ELR (cell line): ENCODE measurements at places on chromosomes 12 and 14.
A peak's percentile ranks its signal among the peaks of the same experiment; 100 is the strongest.

DNA sequence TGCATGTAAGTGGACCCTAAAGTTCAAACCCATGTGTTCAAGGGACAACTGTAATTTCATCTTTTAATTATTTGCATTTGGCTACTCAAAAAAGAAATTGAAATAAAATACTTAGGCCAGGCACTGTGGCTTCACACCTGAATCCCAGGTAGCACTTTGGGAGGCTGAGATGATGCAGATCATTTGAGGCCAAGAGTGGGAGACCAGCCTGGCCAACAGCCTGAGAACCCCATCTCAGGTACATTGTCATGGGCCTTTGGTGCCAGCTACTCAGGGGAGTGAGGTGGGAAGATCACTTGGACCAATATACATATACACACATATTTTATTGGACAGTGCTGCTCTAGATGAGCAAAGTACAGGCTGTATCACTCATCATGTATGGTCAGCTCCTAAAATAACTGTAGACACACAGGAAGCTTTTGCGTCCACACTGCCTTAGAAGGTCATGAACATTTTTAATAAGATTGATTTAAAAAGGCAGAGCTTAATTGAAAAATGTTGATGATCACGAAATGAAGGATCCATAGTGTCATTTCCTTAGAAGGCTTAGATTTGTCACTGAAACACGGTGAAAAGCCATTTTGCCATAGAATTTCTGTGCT lies 2.5 kb upstream of the ZCCHC8 start:
- DNase-seq, result no peak

GRCh38 chr14:65461730-65462129 lies 49.2 kb downstream of the FUT8 start:
- no peak for DNase-seq

DNA sequence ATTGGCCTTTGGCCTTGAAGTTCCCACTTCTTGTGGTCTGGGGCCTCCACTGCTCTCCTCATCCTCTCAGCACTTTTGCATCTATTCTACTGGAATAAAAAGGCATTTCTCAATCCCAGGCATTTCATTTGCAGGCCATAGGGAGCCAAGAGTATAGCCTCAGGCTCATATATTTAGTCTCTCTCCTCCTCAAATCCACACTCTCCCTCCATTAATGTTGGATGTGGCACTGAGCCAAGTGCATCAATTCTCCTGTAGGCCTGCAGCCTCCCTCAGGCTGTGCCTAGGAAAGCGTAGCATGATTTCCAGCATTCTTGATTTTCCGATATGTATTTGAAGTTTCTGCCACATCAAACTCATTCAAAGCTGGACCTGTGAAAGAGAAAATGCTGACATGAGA lies 211.5 kb upstream of the CPNE8 start:
- DNase-seq, result no peak

GRCh38 chr14:96149131-96149530 lies 55.5 kb upstream of the BDKRB2 start:
- DNase-seq, result no peak

DNA sequence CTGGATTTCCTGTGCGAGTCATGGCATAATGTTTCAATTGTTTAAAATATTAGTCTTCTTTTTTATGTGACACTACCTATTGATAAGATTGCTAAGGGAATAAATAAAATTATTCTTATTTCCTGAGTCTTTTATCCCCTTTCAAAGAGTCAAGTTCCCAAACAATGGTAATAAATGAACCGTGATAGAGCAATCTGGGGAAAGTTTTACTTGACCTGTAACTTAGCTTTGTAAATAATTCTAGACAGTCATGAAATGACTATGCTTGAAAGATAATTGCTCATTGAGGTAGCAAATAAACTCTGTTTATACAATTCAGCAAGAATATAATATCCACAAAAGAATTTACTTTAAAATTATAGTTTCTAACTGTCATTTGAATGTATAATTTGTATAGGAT lies 82.1 kb downstream of the TSPAN8 start:
- DNase-seq, result no peak

DNA sequence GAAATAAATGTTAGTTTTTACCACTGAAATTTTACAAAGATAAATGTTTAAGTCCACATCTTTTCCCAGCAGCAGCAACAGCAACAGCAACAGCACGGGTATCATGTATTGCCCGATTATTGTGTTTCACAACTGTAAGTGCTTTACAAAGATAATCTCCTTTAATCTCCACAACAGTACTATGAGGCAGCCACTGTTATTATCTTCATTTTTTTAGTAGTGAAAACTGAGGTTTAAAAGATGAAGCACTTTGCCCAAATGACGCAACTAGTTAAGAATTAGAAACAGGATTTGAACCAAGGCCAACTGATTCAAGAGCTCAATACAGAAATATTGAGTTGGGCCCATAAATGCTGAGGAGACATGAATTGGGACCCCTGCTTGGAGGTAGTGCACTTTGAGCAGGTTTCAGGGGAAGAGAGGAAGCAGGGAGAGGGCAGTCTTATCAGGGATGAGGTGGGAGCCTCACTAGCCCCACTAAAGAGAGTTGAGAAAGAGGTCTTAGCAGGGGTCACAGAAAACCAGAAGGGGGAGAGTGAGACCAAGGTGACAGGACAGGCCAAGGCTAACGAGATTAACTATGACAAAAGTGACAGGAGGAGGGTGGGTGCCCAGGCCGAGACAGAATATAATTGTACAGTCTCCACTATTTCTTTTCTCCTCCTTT lies 15.3 kb downstream of the KRT2 start:
- DNase-seq, result no peak

DNA sequence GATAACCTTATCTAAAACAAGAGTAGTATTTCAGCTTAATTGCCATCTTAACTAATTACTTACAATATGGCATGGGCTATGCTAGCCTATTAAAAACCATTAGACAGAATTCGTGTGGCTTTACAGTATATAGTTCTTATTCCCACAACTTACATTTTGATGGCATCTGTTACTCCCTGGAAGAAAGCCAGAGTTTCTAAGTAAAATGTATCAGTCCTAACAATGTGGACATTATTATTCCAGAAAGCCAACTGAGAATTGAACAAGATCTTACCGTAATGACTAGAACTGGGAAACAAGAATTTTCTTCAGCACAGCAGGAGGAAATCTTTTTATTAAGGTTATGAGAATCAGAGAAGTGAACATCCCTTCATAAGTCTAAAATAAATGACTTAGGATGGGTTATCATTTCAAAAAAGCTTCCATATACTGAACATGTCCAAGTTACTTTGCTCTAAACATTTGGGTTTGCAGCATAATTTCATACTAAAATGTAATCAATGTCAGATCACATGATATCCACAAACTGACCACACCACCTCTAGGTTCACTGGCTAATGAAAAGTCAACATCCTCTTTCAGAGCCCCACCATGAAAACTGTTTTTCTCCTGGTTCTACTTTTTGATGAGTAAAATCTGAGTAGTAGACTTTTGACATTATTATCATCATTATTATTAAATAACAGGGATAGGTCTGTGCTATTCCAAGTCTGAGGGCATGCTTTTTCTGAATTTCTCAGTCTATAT lies 179.7 kb downstream of the SSPN start:
- no peak for DNase-seq

DNA sequence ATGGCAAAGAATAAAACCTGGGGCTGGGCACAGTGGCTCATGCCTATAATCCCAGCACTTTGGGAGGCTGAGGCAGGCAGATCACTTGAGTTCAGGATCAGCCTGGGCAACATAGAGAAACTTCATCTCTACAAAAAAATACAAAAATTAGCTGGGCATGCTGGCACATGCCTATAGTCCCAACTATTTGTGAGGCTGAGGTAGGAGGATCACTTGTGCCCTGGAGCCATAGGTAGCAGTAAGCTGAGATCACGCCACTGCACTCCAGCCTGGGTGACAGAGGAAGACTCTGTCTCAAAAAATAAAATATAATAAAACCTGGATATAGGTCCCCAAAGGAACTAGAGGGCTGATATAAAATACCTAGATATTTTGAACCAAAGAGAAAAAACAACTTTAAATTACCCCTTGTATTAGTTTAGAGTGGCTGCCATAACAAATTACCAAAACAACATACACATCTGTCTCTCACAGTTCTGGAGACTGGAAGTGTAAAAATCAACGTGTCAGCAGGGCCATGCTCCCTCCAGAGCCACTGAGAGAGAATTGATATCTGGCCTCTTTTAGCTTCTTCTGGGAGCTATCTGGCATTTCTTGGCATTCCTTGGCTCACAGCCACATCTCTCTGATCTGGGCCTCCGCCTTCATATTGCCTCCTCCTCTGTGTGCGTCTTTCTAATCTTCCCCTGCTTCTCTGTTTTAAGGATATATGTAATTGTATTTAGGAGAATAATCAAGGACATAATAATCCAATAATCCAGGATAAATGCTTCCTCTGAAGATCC lies 47.9 kb upstream of the ATF7IP start:
- DNase-seq, result no peak

DNA sequence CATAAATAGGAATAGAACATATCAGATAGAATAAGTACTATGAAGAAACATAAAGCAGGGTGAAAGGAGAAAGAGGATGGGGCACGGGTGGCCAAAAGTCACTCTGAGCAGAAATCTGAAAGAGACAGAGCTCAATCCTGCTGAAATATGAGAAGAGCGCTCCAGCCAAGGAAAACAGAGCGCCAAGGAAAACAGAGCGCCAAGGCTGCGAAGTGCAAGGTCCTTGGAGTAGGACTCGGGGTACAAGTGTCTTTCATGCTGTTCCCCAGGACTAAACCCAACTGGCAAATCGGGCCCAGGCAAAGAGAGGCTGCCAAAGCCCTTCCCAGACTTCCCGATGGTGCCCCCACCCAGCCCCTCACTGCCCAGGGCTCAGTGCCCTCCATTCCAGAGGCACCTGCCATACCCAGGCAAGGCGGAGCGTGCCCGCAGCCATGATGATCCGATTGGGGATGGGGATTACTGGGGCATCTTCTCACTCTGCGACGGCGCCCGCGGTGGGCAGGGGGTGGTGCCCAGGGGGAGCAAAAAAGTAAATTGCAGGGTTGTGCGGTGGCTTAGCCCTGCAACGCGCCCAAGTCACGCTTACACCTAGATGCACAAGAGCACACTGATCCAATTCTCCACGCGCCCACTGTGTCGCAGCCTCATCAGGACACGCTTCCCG lies 1.7 kb downstream of the LTBP2 start:
- DNase-seq, result no peak

DNA sequence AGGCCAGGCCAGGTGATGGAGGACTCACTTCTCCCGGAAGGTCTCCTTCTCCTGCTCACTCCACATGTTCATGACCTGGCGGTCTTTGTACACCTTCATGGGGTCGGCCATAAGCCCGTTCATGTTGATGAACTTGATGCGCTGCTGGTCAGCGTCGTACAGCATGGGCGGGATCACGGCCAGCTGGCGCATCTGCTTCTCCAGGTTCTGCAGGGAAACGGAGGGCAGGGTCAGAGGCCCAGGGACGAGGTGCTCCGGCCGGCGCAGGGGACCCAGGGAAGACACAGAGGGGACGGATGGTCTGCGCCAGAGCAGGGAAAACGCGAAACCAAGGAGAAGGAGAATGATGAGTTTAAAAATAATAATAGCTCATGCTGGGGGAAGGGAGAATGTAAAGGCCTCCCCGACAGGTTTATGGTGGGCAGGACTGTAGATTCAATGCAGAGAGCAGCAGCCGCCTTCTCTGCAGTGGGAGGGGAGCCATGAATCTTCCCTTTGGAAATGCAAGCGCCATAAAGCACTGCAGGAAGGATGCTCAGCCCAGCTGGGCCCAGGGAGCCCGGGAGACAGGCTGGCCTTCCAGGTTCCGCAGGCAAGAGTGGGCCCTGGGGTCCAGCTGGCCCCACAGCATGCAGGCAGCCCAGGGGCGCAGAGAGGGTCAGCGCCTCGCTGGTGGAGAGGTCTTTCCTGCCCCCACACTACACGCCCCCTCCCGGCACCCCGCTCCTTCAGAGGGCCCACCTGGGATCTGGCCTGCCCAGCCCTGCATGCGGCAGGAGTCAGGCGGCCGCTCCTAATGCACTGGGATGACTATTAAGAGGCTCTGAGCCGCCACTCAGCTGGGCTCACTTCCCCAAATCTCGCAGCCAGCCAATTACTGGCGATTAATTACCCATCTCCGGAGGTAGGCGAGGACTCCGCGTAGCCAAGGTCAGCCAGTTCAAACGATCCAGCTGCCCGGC lies 132.0 kb downstream of the RFLNA start:
- DNase-seq, result no peak

DNA sequence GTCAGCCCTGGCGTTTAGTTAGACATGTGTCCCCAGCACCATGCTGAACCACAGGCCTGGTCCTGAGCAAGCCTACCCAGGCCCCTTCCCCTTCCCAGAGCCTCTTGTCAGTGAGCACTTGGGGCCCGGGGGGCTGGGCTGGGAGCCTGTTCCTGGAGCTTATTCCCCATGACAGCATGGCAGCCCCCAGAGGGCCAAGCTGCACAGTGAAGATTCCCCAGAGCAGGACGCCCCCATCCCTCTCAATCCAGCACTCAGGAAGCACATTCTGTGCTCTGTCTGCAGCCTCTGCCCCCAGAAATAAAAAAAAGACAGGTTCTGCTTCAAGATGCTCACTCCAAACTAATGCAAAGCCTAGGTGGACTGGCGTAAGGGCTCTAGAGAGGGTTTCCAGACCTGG lies 117.3 kb downstream of the LGMN start:
- no peak for DNase-seq

GRCh38 chr14:61472011-61472672 lies 150.8 kb downstream of the PRKCH start:
- DNase-seq, result peak; percentile 98

DNA sequence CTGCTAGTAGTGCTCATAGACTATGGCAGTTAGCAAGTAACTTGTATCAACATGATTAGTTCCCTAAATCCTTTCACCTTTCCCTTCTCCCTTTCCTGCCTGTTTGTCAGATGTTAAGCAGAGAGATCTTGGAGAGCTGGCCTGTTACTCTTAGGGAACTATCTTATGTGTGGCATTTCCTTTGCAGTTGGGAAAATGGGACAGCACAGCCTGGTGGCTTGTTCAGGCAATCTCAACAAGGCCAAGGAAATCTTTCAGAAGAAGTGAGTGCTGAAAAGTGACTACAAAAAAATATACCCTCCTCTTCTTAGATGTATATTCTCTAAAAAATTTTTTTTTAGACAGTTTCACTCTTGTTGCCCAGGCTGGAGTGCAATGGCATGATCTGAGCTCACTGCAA lies 7.4 kb downstream of the PARP2 start:
- peak; percentile 11 for DNase-seq

GRCh38 chr14:100898465-100898864 lies 5.1 kb downstream of the RTL1 start:
- no peak for DNase-seq

GRCh38 chr12:65878540-65878939 lies 54.3 kb downstream of the HMGA2 start:
- peak; percentile 61 for DNase-seq

DNA sequence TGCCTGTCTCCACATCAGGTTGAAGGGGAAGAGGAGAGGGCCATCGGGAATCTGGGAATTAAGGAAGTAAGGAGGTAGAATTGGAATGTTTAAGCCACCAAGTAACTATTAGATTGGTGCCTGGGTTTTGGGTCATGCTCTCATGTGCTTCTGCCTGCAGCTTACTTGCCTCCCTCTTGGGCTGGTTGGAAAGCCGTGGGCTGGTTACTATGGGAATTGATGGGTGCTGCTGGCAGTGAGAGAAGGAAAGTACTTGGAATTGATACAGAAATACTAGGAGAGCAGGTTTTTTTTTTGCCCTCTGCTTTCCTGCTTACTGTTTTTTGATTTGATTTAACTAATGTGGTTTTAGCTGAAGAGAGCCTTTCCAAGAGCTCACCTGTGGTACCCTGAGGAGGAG lies 493.5 kb upstream of the RGS6 start:
- DNase-seq, result no peak

GRCh38 chr12:98372340-98373024 lies 142.9 kb upstream of the TMPO start:
- no peak for DNase-seq

- DNase-seq, result peak; percentile 79
Observed at GRCh38 chr14:21476523-21476924, 235 bp downstream of the RAB2B start.

- DNase-seq, result no peak
Observed at GRCh38 chr12:116563262-116563661, 4.1 kb downstream of the MAP1LC3B2 start.
